Stimulated activated CD4-positive, alpha-beta T cell treated with anti-CD3 and anti-CD28 coated beads, TNF-alpha, amount 100 ng/mL, for 4 hours (primary cell): ENCODE measurements at places on chromosomes 6 and 20.

- no peak for DNase-seq
Observed at GRCh38 chr20:61251529-61252393, at the start of gene CDH4. Gene CDH4 (plus strand): TSS chr20:61252261.

DNA sequence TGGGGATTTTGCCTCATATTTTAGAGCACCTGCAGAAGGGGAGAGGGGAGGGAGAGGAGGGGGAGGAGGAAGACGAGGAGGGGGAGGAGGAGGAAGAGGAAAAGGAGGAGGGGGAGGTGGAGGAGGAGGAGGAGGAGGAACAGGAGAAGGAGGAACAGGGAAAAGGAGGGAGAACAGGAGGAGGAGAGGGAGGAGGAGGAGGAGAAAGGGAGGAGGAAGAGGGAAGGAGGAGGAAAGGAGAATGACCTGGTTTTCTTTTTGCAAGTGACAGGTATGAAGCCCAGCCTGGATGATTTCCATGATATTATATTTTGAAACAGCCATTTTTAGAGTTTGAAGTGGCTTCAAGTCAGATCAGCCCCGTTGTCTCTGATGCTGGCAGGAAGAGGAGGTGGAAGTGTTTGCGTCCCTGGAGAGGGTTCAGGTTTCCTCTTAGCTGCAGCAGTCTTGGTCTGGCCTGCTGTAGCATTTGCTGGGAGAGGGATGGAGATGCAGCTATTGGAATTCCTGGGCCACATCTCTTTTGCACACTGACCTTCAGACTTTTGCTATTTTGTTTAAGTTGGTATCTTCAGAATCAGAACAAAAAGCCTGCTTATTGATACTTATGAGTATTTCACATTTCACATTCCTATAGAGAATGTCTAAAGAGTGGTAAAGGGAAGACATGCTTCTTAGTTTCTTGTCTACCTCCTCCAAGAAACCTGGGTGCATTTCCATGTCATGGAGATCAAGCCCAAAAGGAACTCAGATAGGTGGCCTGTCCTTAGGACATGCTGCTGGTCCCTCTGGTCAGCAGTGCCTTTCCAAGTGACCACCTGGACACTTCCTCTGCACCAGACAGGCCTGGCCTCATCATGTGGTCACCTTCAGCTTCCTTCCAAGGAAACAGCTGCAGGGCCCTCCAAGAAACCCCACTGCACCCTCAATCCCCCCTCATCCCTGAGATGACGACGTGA is 54.3 kb upstream of the IYD start:
- no peak for DNase-seq

DNA sequence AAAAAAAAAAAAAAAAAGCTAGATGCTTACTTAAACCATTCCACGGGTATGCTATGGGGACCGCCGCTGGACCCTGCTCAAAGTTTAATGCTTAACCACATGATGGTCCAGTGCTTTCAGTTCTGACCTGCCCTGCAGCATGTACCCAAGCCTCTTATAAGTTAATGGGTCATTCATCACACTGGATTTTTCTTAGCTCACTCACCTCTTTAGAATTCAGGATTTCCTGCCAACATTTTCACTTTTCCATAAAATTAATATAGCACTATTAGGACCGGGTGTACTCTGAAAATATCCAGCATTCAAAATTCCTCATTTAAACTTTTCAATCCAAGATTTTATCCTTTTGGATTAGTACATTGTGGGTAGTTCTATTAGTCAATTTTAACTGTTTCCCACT is 140.8 kb downstream of the ALDH8A1 start:
- no peak for DNase-seq

DNA sequence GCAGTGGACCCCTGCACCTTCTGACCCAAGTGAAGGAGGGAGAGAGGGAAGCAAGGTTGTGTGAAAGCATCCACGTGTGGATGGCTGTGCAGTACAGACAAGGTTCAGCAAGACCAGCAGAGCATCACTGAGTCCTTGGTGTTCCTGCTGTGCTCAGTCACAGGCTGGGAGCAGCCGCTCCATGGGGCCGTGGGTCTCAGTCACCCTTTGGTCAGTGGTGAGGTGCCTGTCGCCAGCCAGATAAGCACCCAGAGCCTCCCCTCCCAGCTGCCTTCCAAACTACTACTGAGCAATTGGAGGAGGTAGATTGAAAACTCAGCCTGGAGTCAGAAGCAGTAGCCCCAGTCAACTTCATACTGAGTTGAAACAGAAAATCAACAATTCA is 218.9 kb downstream of the SLC24A3 start:
- DNase-seq, result no peak

DNA sequence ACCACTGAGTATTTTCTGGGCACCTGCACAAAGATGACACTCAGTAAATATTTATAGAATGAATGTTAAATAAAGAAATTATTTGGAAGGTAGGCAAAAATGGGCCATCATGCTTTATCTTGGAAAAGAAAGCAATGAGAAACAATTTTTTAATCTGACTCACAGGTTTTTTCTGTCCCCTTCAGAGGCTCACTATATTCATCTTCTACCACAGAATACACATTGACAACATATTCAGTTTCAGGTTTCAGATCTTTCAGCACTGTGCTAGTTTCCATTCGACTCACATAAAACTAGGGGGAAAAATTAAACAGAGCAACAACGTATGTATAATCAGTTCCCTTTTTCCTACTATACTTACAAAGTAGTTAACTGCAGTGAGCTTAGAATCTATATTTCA is 58.3 kb downstream of the COL12A1 start:
- no peak for DNase-seq

GRCh38 chr20:31707994-31708735 is 14.5 kb downstream of the BCL2L1 start:
- no peak for DNase-seq

DNA sequence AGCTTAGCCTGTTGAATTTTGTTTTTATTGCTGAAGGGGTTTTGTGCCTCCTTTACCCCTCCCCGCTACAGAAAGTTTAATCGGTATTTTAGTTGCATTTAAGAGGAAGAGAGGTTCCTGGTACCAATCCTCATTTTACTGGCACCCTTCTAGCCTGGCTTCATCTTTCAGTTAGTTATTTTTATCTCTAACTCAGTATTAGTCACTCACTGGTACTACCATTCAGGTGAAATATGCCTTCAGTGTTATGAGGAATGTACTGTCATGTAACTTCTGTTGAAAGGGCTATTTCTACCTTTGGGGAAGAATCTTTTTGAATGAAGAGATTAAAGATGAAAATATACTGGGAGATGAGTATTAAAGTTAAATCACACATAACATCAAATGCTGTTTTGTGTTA is 211.8 kb downstream of the CDKAL1 start:
- no peak for DNase-seq
